ENCODE measurements at places on chromosomes 4 and X.

GRCh38 chrX:335758-336155, 17.2 kb upstream of the GTPBP6 start:
- DNase-seq, result no peak

GRCh38 chr4:116015062-116015461, 901.6 kb upstream of the NDST4 start:
- no peak for DNase-seq

DNA sequence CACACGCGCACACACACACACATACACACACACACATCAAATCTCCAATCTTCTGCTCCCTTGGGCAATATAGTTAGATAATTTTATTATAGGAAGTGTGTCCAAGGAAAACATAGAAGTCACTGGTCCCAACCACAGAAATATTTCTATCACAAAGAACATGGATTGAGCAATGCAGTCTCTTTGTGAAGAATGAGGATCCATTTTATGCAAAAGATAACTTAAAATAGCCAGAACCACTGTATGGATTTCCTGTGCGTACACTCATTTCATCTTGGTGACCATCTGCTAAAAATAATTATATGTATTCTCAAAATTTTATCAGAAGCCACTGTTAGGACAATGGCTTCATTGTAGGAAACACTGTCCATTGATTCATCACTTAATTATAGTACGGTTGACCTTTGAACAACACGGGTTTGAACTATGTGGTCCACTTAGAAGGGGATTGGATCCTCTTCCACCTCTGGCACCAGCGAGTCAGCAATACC, 169.6 kb upstream of the MXRA5 start:
- DNase-seq, result no peak

- DNase-seq, result no peak
Measured at GRCh38 chr4:155954939-155955338, 1.3 kb upstream of the CTSO start.

DNA sequence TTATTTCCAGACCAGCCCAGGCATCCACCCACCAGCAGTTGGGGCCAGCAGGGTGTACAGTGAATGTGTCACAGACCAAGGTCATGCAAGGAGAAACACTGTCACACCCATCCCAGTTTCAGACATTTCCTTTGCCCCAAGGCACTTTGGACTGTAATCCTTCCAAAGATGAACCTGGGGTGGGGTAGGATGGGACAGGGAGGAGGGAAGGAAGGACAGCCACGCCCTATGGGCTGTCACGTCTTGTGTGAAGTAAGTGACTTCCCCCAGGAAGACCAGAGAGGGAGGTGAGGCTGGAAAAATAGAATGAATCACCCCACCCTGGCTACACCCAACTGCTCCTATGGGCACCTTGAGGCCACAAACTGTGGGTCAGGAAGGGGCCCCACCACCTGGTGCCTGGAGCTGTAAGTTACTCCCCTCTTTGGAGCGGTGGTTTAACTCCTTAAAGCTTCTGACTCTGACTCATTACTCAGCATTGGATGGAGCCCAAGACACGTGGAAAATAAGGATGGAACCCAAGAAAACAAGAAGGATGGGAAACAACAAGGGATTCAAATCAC, 349.9 kb upstream of the KLF3 start:
- DNase-seq, result no peak

- DNase-seq, result no peak
Measured at GRCh38 chrX:15758140-15758539, 20.1 kb downstream of the CA5B start.

DNA sequence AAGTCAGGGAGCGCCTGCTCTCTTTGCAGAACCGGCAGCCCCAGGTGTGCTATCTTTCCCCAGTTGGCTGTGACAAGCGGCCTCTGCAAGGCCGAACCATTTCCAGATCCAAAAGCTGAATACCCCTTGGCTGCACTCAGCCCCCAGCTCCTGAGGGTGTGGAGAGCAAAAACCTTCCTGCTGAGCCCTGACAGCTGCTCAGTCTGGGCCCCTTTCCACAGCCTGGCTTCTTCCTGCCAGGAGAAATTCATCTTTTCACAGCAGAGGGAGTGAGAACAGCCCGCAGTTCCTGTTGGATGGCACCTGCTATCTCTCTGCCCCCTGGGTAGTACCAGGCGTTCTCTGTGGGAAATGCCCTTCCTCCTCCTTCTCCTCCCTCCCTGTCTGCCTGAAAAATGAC, 78.4 kb downstream of the DRD5 start:
- DNase-seq, result no peak

DNA sequence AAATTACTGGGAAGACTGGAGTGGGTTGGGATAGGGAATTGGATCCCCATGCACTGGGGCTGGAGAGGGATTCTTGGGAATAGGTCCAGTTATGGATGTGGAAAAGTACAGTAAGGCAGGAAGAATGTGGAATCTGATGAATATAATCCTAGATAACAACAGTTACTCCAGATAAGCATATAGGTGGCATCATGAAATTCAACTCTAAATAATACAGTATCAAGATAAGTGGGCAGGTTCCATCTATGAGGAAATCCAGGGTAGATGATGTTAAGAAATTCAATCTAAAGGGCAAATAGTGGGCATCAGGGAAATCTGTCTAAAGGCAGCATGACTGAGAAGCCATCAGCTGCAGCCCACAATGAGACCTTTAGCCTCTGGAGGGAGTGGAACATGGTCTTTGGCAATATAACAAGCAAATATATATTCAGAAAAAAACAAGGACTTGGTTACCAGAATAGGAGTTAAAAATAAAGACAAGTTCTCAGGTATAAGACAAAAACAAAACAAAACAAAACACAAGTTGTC, 1.2 kb downstream of the DTHD1 start:
- no peak for DNase-seq

- DNase-seq, result no peak
Measured at GRCh38 chrX:47206316-47206715, 12.2 kb upstream of the CDK16 start.

DNA sequence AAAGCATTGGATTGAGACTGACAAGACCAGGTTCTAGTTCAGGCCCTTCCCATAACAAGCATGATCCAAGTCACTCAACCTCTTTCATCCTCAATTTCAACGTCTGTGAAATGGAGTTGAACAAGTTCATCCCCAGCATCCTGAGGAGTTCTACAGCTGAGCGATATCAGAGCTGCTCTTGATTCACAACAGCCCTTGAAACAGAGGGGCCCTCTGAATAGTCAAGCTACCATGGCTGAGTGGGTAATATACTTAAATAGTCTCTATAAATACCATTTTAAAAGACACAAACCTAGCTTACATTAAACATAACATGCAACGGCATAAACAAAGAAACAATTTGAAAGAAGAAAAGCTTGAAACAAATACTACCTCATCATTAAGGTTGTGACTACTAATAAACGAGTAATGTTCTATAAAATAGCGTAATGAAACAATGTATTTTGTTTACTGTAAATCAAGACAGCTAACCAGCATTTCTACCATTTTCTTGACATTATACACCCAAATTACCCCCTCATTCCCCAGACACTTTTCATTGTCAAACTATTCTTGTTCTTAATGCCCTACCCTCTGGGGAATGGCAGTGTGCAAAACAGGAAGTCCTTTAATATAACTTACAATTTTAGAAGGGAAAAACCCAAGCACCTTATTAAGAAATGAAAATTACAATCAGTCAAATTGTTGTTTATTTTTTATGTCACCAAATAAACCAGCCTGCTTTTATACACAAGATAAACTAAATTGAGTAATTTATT, 202.3 kb downstream of the PARM1 start:
- peak; percentile 8 for DNase-seq

DNA sequence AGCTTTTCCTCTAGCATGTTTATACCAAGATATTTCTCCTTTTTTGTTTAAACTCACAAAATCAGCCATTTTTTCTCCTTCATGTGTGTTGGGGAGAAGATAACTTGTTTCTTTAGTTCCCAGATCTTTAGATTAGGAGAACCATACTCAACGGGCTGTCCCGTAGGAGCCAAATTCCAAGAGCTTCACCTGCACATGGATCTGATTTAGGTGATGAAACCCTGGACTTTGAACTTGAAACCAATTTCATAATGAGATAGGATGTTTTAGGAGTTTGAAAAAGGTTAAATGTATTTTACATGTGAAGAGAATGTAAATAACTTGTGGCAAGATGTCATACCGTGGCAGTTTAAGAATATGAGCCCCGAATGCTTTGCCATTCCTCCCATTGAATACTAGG, 280.0 kb upstream of the PCDH18 start:
- no peak for DNase-seq

DNA sequence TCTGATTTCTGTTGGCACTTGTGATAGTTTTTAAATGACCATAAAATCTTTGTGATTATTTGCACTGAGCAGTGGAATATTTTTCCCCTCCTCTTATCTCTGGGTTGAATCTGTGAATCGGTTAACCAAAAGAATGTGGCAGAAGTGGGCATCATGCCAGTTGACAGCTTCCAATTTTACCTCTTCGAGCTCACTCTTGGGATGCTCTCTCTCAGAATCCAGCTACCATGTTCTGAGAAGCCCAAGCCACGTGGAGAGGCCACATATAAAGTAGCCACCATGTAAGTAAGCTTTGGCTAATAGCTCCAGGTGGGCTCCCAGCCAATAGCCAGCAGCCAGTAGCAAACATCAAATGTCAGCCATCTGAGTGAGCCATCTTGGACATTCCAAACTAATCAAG, 12.9 kb upstream of the WDR19 start:
- no peak for DNase-seq

DNA sequence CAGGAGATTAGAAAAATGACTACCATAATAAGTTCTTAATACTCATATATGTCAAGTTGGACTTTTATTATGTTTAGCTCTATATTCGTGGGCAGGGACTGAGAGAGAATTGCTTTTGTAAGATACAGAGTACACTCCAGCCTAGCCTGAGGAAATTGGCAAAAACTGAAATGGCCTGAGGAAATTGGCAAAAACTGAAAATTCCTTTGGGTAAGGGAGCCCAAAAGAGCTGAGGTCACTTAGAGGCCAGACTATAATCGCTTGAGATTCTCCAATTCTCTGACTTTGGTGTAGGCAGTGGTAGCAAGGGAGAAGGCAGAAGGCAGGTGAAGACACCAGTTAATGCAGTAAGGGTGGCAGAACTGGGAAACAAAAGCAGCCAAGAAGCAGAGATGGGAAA, 124.5 kb upstream of the HCCS start:
- no peak for DNase-seq

DNA sequence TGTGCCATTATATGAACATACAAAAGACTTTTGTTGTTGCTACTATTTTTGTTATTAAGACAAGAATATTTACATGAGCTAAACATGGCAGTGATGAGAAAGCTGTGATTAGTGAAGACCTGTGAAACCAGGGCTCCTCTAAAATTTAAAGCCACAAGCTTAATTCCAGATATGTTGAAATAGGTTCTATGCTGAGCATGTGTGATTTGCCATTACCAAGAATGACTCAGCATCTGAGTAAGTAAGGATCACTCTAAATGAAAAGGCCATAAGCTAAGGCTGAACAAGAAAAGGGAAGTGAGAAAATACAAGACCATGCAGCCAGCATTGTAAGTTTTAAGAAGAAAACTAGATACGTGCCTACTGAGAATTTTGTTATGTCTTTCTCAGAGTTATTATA, 75.9 kb upstream of the CAMK2D start:
- no peak for DNase-seq

GRCh38 chr4:146029939-146030710, 91.5 kb upstream of the ZNF827 start:
- DNase-seq, result no peak

- DNase-seq, result no peak
Measured at GRCh38 chrX:23478561-23478960, 143.9 kb downstream of the PTCHD1 start.

DNA sequence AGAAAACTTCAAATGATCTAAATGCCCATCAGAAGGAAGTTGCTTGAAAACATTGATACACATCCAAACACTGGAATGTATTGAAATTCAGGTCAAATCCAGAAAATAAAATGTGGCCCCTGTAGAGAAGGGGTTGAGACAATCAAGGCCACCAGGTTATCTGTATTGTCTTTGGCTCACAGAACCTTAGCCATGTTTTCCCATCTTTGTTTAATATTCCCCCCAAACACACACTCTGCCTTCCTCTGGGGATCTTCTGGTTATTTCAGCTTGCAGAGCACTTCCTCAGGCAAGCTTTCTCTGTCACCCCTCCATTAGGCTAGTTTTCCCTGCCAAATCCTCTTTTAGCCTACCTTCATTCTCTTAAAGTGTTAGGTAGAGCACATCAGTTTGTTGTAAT, 30.5 kb downstream of the PAGE2 start:
- DNase-seq, result no peak

DNA sequence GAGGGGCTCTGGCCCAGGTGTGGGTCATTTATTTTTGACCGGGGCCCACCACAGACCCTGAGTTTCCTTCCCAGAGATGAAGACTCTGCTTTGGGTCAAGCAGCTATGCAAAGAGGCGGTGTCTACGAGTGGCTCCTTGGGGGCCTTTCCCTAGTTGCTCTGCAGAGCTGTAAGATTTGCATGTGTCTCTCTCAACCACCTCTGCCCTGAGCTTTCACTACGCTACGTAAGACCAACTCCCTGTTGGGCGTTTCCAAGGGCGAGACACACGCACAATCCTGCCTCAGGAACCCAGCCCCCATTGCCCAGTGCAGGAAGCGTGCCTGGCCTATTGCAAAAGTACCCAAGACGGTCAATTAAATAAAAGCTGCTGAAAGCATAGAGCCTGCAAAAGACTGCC, 10.0 kb upstream of the ANOS1 start:
- no peak for DNase-seq

DNA sequence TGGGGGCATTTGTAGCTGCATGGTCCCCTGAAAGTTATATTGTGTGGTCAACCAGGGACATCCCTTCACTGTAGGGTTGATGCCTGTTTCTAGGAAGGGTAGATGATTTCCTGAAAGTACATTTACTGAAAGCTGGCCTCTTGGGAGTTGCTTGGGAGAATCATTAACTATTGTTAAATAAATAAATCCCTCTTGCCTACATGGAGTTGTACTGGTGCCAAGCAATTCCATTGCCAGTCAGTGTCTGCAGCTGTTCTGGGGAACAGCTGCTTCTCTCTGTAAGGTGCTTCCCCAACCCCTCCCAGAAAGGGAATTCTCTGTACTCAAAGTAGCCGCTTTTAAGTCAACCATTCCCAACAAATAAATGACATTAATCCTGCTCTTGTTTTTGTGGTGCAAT, 51.1 kb downstream of the C4orf51 start:
- no peak for DNase-seq

- DNase-seq, result no peak
Measured at GRCh38 chrX:9205599-9206223, 171.8 kb upstream of the FAM9B start.

DNA sequence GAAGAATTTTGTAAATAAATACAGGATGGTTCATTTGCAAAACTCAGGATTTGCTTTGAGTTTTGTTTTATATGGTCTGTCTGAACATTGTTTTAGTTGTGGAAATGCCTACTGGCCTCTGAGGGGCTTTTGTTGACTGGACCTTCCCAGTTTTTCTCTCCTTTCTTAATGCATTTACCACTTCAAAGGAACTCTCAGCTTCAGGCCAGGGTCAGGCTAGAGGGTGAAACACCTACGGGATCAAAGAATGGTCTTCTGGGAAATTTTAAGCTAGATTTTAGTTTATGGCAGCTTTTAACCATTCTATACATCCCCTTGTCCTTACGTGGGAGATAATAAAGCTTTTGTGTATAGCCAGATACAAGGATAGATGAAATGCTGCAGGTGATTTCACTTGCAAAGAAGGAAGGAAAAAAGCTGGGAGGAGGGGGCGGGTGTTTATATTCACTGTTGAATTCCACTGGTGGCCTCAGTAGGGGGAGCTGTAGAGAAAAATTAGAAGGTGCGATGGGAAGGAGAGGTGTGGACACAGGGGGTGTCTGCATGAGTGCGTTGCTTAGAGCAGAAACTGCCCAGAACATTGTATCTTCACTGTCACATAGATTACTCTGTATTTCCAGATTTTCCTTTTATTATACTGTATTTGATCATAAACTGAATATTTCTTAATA, 151.8 kb downstream of the TSPAN5 start:
- DNase-seq, result no peak
